ENCODE measurements at places on chromosomes 4 and X. TPM values are rescaled to one million over a fixed set of nuclear protein-coding genes. Genes with fewer than 3 reads are reported as not detected.

The ERVMER34-1 gene
- total RNA-seq: not detected

DNA sequence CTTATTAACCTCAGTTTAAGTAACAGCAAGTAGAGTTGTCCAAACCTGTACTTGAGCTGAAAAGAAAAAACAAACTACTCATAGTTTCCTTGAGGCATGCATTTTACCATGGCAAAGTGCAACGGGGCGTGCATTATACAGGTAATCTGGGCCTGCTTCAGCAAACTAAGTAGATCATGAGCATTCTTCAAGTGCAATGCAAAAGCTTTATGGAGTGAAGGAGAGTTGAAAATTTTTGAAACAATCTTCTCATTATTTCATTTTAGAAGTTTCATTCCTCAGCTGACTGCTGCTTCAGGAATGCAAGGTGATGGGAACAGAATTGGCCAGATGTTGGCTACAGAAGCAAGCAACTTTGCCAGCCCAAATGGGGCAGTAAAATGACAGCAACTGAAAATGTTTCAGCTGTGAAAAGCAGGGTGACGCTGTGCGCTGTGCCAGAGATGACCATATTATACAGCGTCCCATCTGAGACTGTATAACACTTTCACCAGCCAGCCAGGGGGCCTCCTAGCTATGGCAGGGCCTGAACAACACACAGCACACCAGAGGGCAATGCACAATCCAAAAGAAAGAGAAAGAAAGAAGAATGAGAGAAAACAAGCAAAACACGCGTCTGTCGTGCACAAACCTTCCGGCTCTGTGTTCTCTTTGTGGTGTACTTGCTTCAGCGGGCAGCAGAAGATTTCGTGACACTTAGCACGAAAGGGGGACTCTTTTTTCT lies 145.5 kb upstream of the FGF13 start:
- H3K4me1 ChIP-seq: no peaks in the 10 kb centered on the region
- H3K4me3 ChIP-seq: no peak overlapping the region
- H3K36me3 ChIP-seq: no peaks in the 10 kb centered on the region
- no peak overlapping the region for H3K27ac ChIP-seq
- no peak for DNase-seq

The PRRG3 gene
- not detected for total RNA-seq

The TCEAL6 gene
- total RNA-seq: not detected

GRCh38 chr4:124415146-124415545 lies 297.4 kb downstream of the ANKRD50 start:
- DNase-seq: no peak
- no peaks in the 10 kb centered on the region for H3K27me3 ChIP-seq
- H3K4me1 ChIP-seq: no peaks in the 10 kb centered on the region
- H3K36me3 ChIP-seq: no peaks in the 10 kb centered on the region
- no peak overlapping the region for H3K27ac ChIP-seq

The PARM1 gene
- 0.10 TPM for total RNA-seq

DNA sequence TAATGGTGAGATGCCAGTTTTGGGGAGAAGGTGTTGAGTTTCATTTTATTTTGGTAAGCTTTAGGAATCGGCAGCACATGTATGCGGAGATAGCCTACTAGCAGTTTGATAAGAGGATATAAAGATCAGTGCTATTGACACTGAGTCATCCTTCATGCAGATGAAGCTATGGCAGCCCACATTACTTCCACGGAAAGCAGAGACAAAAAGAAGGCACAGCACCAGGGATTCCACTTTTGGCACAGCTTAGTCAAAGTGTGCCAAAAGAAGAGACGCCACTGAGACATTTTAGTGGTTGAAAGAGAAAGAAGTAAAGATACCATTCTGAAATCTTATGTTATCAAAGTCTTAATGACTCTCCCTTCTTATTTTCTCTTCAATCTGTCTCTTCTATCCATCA lies 103.8 kb downstream of the GABRB1 start:
- no peak overlapping the region for H3K4me3 ChIP-seq
- no peaks in the 10 kb centered on the region for H3K27me3 ChIP-seq
- no peak overlapping the region for H3K27ac ChIP-seq
- H3K36me3 ChIP-seq: no peaks in the 10 kb centered on the region
- H3K4me1 ChIP-seq: no peaks in the 10 kb centered on the region
- DNase-seq: no peak

- H3K4me1 ChIP-seq: no peaks in the 10 kb centered on the region
- no peaks in the 10 kb centered on the region for H3K36me3 ChIP-seq
- no peak overlapping the region for H3K27ac ChIP-seq
Measured at GRCh38 chrX:111352424-111352823, 59.6 kb downstream of the DCX start.

The SPANXB1 gene
- not detected for total RNA-seq

The GLOD5 gene
- not detected for total RNA-seq

GRCh38 chrX:23134136-23134535 lies 134.4 kb downstream of the DDX53 start:
- no peaks in the 10 kb centered on the region for H3K36me3 ChIP-seq
- H3K4me3 ChIP-seq: no peak overlapping the region
- DNase-seq: no peak
- no peaks in the 10 kb centered on the region for H3K4me1 ChIP-seq
- no peaks in the 10 kb centered on the region for H3K27me3 ChIP-seq
- no peak overlapping the region for H3K27ac ChIP-seq

DNA sequence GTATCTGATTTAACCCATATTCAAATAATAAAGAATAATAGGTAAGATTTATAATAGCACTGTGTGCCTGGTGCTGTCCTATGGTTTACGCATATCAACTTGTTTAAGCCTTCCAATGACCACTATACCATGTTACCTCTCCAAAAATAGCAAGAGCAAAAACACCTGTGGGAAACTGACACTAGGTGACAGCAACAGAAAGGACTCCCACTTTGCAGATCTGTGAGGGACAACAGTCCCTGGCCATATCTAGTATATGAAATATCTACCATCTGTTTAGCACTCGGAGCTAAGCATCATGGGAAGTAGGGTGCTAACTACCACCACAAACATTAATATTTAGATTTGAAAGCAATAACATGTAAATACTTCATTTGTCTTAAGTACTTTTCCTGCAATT lies 55.7 kb upstream of the TXK start:
- no peaks in the 10 kb centered on the region for H3K27me3 ChIP-seq
- H3K27ac ChIP-seq: no peak overlapping the region
- no peaks in the 10 kb centered on the region for H3K36me3 ChIP-seq
- H3K4me3 ChIP-seq: no peak overlapping the region
- H3K4me1 ChIP-seq: no peaks in the 10 kb centered on the region

GRCh38 chrX:12269484-12269883 lies 131.2 kb downstream of the FRMPD4 start:
- no peak overlapping the region for H3K27ac ChIP-seq
- DNase-seq: no peak
- H3K4me3 ChIP-seq: no peak overlapping the region

GRCh38 chr4:66555301-66555700 lies 885.0 kb upstream of the EPHA5 start:
- no peaks in the 10 kb centered on the region for H3K4me1 ChIP-seq
- no peak for DNase-seq
- no peaks in the 10 kb centered on the region for H3K36me3 ChIP-seq
- no peak overlapping the region for H3K4me3 ChIP-seq
- no peaks in the 10 kb centered on the region for H3K27me3 ChIP-seq

The CSAG2 gene
- not detected for total RNA-seq

DNA sequence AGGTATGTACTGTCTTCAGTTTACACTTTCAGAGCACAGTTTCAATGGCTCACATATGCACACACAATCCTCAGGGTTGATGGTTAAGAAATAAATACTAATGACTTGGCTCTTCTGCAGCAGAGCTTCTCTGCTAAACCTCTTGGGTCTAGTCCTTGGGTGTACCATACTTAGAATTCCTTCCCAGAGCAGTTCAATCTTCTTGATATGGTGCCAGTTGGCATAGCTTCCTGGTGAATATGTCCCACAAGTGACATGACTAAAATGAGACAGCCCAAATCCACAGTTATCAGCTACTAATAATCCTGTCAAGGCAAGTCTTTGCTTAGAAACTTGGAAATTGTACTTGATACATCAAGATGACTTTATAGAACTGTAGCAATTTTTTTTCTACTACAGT lies 654.4 kb downstream of the IQCM start:
- no peak overlapping the region for H3K4me3 ChIP-seq
- no peak overlapping the region for H3K27ac ChIP-seq
- no peaks in the 10 kb centered on the region for H3K4me1 ChIP-seq
- no peaks in the 10 kb centered on the region for H3K27me3 ChIP-seq
- no peaks in the 10 kb centered on the region for H3K36me3 ChIP-seq

DNA sequence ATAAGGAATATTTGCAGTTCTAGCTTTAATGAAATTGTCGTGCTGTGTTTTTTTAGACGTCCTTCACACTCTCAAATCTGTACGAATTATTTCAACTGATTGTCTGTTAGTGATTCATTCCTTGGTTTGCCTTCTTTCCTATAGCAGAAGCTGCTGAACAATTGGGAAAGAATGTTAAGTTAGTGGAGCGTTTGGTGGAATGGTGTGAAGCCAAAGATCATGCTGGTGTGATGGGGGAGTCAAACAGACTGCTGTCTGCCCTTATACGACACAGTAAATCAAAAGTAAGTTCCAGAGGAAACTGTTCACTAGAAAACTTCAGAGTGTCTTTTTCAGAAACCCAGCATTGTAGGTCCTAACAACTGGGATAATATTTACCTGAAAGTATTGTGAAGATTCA lies 159.9 kb downstream of the RAP1GDS1 start:
- H3K36me3 ChIP-seq: peaks cover 57% of the 10 kb centered on the region
- H3K4me1 ChIP-seq: no peaks in the 10 kb centered on the region
- no peaks in the 10 kb centered on the region for H3K27me3 ChIP-seq
- H3K4me3 ChIP-seq: no peak overlapping the region
- no peak overlapping the region for H3K27ac ChIP-seq

DNA sequence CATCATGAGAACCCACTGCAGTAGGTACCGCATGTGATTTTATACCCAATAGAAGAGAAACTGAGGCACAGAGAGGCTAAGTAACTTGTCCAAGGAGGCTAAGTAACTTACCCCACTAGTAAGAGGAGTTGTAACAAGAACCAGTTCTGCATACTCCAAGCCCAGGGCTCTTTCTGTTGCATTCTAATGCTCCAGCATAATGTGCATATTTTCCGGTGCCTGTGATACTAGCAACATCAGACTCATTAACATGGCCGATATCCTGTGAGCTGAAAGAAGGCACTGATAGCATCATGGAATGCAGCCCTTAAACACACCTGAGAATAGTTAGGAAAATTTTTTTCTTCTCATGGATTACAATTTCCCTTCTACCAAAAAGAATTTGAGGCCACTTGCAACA lies 39.7 kb upstream of the KLF3 start:
- no peaks in the 10 kb centered on the region for H3K36me3 ChIP-seq
- no peaks in the 10 kb centered on the region for H3K27me3 ChIP-seq
- H3K4me3 ChIP-seq: no peak overlapping the region
- no peak for DNase-seq
- H3K4me1 ChIP-seq: no peaks in the 10 kb centered on the region
- H3K27ac ChIP-seq: no peak overlapping the region

All from CD4-positive, CD25-positive, alpha-beta regulatory T cell (primary cell).